Activated CD4-positive, CD25-positive, alpha-beta regulatory T cell treated with anti-CD3 and anti-CD28 coated beads, Interleukin-2, amount 50 U/mL, for 24 hours (primary cell): ENCODE measurements at places on chromosomes 6 and 20.
A peak's percentile ranks its signal among the peaks of the same experiment; 100 is the strongest.

GRCh38 chr6:81814370-81815076 lies 62.0 kb upstream of the TENT5A start:
- ATAC-seq, result no peak

DNA sequence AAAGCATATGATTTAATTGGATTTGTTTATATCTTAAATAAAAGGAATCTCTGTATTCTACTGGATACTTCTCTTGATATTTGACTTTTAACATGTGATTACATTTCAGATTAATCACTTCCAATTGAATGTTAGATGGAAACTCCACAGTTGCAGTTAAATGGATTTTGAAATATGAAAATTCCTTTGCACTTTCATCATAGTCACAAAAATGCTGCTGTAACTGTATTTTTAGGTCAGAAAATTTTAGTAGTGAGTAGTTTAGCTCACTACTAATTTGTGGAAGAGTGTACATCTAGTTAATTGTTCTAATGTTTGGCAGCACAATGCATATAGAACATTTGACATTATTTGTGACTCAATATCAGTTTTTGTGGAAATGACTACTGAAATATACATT lies 26.8 kb downstream of the PTCHD4 start:
- ATAC-seq, result no peak

- no peak for ATAC-seq
Observed at GRCh38 chr6:15526212-15526701, 136.6 kb downstream of the DTNBP1 start.

DNA sequence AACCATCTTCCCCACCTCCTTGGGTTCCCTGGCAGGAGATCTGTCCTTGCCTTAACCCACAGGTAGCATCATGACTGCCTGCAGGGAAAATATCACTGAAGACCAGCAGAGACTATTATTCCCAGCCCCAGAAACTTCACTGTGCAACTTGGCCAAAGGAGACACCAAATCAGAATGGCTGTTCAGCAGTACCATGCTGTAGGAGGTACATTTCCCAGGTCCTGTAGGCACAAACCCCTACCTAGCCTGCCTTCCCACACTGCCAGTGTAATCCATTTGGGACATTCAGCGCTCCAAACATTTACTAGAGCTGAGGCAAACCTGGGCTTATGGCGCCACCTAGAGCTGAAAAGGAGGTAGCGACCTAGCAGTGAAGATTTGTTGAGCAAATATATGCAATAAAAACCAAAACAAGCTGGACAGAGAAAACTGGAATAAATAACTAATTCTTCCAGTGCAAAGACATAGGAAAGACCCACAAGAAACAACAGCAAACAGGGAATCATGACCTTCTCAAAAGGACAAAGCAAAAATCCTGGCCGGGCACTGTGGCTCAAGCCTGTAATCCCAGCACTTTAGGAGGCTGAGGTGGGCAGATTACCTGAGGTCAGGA lies 60.3 kb downstream of the VTA1 start:
- ATAC-seq, result no peak

- no peak for ATAC-seq
Observed at GRCh38 chr6:20061952-20062351, 150.3 kb downstream of the MBOAT1 start.

DNA sequence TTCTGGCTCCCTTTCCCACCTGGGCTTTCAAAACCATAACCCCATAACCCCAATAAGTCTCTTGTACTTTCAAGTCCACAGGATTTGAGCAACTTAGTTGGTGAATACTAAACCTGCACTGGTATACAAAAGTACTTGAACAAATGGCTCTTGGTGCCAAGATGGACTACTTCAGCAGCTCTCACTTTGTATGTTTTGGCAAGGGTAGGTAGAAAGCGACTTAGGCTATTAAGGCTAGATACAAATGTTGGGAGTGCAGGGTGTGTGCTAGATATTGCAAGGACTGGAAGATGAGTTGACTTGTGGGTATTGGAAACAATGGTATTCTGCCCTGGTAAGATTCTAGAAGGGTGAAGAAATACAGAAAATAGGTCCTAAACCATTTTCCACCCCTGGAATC lies 182.6 kb upstream of the MOCS1 start:
- no peak for ATAC-seq

DNA sequence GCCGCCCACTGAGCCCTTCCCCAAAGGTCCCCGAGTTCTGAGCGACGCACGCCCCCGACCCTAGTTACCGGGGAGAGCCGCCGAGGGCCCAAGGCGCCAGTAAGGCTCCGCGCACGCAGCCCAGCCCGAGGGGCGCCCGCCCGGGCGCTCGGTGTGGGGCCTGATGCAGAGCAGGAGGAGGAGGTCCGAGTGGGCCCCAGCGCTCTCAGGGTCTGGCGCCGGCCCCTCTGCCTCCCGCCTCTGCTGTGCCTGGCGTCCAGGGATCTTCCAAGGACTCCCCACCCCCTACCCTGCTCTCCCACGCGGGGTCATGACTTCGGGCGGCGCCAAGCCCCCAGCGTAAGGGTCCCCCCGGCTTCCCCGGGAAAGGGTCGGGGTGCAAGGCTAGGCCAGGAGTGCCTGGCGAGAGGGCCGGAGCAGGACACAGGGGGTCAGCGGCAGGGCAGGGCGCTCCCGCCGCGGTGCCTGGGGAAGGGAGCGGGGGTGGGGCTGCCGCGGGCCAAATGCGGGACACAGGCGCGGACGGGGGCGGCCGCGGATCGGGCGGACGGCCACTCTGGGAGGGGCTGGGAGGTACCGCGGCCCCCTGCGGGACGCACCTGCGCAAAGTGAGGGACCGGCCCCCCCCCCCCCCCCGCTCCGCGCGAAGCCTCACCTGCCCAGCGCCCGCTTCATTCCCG lies 637 bp downstream of the ABHD12 start:
- peak; percentile 10 for ATAC-seq

DNA sequence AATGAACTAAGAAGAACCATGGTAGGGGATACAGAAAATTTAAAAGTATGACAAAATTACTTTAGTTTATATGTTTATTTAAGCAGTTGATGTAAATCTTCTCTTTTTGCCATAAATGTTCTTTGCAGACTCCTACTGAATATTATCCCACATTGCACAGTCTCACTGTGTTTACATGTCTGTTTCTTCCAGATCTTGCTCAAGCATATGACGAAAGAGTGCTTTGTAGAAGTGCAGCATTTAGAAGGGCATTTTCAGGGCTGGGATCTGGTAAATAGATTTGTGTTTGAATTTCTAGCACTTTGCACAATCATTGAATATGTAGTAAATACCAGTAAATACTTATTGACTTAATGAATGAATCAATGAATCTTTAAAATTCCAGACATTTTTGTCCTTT lies 152.0 kb upstream of the EPHA7 start:
- no peak for ATAC-seq

DNA sequence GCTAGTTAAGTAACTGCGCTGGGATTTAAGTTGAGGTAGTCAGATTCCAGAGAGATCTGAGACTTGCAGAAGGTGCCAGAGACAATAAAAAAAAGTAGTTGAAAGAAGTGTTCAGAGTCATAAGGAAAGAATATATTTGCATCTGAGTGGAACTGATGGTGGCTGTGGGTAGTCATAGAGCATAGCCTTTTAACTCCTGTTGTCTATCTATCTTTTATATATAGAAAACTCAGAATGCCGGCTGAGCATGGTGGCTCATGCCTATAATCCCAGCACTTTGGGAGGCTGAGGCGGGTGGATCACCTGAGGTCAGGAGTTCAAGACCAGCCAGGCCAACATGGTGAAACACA lies 62.0 kb downstream of the CARMIL1 start:
- no peak for ATAC-seq

DNA sequence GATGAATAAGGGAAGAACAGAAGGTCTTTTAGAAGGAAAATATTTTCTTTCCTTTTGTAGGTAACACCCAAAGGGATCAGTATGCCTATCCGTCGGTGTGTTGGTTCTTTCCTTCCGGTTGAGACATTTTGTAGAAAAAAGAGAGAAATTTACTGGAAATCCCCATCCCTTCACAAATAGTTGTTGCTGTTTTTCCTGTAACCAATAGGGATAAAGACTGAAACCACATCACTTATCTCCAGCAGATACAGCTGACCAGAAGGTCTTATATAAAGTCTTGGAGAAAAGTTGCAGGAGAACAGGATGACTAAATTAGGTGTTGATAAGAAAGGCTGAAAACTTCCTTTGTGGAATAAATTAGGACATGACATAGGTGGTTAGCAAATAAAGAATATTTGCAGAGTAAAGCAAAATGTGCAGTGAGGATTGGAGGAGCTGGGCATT lies 14.8 kb upstream of the HLA-DRB1 start:
- ATAC-seq, result no peak

DNA sequence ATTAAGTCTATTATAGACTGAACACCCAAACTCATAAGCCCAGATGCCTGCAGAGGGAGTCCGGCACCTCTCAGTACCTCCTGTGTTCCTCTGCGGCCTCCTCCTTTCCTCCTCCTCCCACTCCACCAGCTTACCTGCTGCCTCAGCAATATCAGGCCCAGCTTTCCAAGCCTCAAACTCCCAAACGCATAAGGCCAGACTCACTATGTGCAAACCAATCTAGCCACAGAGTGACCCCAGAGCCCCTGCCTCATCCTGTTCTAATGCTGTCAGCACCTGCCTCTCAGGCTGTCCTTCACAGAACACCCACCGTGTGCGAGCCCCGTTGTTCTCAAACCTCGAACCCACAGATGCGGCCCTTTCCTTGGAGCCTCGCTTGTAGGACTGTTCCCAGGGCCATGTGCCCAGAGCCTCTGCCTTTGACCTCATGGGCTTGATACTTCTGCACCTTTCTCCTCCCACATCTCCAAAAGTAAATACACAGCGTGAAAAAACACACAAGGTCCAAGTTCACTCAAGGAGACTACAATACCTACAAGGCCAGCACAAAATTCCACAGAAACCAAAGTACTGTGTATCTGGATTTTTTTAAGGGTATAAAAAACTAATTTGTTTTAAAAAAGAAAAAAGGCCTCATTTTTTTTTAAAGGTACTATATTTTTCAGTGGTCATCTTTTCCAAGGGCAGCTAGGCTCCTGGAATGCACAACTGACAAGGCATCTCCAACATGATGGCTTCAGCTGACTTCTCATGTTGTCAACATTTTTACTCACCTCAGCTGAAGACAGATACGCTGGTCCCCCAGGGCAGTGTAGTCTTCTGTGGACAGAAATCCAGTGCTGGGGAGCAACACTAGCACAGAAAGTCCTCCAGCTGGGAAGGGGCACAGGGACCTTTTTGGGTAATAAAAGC lies 52.3 kb downstream of the ABHD12 start:
- no peak for ATAC-seq

- ATAC-seq, result no peak
Observed at GRCh38 chr20:12012241-12013222, 94.8 kb downstream of the BTBD3 start.

GRCh38 chr6:126051791-126052190 lies 65.5 kb downstream of the TRMT11 start:
- no peak for ATAC-seq

GRCh38 chr20:50297498-50298376 lies 107.1 kb downstream of the CEBPB start:
- no peak for ATAC-seq

GRCh38 chr6:28988536-28989311 lies 16.4 kb downstream of the ZNF311 start:
- peak; percentile 46 for ATAC-seq

DNA sequence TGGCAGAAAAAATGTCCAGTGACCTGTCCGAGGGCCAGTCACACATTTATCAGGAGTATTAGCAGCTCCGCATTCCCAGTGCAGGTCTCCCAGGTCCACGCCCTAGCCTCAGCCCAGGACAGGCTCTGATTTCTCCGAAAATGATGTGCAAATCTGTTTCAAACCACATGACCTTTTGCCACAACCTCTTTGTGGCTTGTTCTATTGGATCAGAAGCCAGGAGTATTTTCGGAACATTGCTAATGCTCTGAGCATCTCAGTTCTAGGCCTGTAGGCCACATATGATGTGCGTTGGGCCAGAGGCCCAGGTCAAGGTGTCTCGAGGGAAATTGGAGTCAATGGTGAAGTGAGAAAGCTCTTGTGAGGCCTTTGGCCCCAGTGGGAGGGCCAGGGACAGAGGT lies 40.4 kb downstream of the SNX5 start:
- no peak for ATAC-seq

DNA sequence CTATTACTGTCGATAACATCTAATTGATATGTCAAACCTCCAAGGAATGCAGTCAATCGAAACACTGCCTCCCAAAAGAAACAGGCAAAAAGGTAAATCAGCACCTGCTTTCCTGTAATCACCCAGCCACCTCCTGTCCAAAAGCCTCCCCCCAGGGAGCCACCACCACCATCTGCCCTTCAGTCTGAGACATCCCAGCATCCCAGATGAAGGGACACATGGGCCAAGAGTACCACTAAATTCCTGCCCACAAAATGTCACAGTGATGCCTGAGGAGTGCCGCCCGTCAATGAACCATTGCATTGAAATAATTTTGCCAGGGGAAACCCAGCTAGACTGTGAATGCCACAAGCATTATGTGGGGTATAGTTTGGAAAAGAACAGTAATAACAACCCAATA lies 401.7 kb downstream of the ZFAND3 start:
- no peak for ATAC-seq

DNA sequence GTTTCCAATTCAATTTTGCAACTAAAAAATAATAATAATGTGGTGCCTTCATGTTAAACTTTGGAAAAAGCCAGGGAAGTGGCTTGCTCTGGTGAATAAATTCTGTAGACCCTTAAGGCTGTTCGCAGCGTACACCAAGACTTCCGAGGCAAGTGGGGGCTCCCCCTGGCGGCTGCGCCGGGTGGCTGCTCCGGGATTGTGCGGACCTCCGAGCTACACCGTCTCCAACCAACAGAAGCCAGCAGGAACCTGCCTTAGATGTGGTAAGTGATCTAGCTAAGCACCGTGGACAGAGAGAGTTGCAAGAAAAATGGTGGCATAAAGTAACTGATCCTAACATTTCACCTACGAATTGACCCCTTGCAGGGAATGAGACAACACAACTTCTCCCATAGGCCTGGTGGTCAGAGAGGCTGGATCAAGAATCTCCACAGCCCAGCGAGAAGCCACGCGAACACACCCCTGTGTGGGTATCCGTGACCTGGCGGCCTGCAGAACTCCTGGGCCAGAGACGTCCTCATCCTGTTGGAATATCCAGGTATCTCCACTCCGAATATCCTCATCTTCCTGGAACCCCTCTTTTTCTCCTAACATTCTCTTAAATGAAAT lies 69.6 kb downstream of the TBXT start:
- ATAC-seq, result peak; percentile 66

DNA sequence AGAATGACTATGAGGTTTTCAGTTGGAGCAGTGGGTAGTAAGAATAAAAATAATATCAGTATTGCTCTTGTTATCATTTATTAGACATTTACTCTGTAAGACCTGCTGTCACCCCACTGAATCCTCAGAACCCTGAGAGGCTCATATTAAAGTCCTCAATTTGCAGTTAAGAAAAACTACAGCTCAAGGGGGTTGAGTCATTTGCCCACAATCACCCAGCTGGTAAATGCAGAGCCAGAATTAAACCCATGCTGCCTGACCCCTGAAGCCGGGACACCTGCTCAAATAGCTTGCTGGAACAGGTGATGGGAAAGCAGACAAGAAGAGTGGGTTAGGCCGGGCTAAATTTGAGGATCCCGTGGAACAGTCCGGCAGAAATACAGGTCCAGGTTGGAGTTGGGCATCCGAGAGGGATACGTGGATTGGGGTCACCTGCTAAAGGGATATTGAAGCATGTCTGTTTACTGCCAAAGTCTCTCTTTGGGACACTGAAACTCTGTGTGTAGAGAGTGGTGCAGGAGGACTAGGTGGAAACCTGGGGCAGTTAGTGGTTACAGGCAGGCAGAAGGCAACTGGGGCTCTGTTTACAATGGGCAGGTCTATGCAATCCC lies 344.1 kb downstream of the CDC5L start:
- ATAC-seq, result no peak

- no peak for ATAC-seq
Observed at GRCh38 chr20:61942526-61942925, 123.2 kb downstream of the TAF4 start.

- no peak for ATAC-seq
Observed at GRCh38 chr20:22728146-22728745, 143.9 kb upstream of the FOXA2 start.
